ENCODE measurements at places on chromosomes 5 and 9.

- DNase-seq = no peak
Measured at GRCh38 chr5:6476313-6476661, 27.6 kb downstream of the UBE2QL1 start.

DNA sequence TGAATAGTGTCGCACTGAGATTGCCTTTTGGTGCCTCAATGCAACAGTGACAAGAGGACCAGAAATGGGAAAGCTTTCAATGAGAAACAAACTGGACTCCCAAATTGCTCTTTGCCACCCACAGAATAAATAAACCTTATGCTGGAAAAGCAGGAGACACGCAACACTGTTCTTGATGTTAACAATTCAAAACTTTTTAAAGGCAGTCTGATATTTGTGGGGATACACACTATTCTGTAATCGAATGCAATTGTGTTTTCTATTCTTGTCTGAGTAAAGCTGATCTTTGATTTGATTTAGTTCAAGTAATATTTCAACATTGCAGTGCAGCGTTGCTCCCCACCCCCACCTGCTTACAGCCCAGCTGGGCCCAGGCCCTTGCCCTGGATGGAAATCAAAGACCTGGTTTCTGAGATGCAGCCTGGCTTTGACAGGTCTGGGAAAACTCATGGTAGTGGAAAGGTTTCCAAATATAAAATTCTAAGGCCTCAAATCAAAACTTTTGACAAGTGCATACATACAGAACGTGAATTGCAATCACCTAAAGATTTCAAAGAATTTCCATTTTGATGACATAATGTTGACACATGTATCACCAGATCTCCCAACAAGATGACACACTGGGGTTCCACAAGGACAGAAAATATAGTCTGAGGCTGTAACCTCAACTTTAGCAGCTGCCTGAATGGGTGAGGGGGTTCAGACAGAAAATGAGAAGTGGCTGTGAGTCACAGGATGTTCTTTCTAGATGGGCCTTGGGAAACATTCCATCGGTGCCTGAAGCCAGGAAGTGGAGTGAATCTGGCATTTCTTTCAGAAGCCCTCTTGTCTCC, 55.1 kb downstream of the ABCA1 start:
- no peak for DNase-seq

DNA sequence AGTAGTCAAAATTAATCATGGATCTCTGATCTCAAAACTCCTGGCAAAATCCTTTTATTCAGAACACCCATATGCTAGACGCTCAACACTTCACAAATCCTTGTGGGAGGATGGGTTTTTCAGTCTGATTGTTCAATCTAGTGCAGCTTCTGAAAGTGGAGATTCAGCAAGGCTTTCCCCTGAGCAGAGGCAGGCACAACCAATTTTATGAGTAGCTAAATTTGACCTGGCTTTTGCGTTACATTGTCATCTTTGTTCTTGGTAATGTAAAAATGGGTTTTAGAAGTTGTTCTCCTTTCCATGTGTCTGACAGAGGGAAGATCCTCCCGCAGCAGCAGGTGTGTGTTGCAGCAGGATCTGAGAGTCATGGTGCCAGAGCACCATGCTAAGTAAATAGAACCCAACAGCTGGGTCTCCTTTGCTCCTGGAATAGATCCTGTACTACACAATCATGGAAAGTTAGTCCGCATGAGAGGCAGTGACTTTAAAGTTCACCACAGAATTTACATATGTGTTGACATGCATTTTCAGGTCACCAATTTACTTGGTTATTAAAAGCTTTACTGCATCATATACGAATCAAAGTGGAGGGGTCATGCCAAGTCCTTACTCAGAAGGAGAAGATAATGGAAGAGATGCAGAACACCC, 70.1 kb upstream of the MEF2C start:
- no peak for DNase-seq

DNA sequence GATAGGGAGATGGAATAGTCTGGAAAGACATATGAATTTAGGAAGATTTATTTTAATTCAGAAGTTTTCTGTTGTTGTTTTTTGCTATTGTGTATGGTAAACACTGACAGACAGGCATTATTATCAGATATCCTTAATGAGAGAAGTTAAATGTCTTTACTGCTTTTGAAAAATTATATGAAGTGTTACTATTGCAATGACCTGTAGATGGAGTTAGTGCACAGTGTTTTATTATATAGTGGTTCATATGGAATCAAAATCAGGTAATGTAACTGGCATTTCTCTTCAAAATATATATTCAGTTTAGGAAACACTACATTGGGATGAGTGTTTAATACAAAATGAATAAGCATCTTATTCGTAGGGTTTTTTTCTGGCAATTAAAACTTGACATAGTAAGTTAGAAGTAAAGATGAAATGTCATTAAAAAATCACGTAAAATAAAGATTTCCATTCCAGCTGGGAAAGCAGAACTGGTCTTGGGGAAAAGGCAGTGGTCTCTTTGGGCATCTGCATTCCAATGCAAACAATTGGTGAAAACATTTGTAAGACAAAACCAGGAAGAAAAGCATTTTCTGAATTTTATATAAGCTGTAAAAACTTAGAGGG, 3.9 kb downstream of the GABRA1 start:
- no peak for DNase-seq

DNA sequence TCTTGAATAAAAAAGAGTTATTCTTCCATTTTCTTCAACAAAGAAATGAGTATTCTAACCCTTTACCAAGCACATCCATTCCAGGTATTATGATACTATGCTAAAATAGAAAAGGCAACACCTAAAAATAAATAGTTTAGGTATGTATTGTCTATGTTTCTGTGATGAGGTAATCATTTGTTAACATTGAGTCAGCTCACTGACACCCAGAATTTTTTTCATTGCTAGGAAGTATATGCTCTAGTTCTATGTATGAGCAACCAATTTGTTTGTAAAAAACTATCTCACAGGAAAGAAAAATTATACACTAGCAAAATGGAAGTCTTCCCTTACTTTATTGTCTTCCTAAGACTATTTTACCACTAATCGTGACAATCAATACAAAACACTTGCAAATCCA, 615.6 kb upstream of the GRIN3A start:
- DNase-seq = no peak

DNA sequence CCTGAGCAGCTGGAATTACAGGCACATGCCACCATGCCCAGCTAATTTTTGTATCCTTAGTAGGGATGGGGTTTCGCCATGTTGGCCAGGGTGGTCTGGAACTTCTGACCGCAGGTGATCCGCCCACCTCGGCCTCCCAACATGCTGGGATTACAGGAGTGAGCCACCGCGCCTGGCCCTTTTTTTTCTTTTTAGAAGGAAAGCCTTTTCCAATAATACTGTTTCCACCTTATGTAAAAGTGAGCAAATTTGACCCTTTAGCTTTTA, 23.7 kb upstream of the F2R start:
- no peak for DNase-seq

DNA sequence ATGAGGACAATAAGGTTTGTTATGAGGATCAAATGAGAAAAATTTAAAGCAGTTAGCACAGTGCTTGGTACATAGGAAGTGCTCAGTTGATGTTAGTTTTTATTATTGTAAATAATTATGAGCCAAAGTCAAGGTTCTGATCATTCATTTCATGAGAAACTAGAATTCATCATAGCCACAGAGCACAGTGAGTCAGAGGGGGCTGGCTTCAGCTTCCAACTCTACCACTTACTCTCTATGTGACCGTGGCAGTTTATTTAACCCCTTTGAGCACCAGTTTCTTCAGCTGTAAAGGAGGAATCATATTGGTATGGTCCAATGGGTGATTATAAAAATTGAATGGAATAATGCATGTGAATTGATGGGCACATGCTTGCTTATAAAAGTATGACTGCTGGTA, 39.4 kb downstream of the KLHL3 start:
- DNase-seq = peak; percentile 60

- peak; percentile 27 for DNase-seq
Measured at GRCh38 chr5:54309691-54310432, 511 bp downstream of the ARL15 start.

- DNase-seq = no peak
Measured at GRCh38 chr5:113081091-113081839, 104.7 kb downstream of the DCP2 start.

GRCh38 chr9:70135176-70135575, 91.5 kb downstream of the MAMDC2 start:
- no peak for DNase-seq

DNA sequence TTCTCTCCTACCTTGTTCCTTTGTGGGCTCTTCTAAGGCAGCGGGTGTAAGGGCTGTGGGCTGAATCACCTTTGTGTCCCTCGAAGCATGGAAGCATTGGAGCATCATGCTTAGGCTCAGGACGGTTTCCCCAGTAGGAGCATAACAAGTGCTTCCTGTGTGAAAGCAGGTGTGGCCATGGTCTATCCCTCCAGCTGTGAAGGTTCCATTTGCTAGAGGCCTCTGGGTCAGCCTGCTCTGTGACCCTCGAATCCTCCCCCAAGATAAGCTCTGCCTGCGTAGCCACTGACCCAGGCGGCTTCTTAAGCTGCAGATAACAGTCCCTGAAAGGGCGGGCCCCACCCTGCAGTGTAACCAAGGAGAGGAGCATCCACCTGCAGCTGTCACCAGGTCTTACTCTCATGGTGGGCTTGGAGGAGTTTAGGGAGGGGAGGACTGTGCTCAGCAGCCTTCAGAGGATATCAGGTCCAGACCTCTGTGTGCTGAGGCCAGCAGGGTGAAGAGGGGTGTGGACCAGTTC, 8.4 kb upstream of the NDST1 start:
- no peak for DNase-seq

- DNase-seq = no peak
Measured at GRCh38 chr5:73531356-73531755, 33.1 kb downstream of the BTF3 start.

GRCh38 chr9:34992376-34992951, 2.9 kb downstream of the DNAJB5 start:
- DNase-seq = peak; percentile 82

DNA sequence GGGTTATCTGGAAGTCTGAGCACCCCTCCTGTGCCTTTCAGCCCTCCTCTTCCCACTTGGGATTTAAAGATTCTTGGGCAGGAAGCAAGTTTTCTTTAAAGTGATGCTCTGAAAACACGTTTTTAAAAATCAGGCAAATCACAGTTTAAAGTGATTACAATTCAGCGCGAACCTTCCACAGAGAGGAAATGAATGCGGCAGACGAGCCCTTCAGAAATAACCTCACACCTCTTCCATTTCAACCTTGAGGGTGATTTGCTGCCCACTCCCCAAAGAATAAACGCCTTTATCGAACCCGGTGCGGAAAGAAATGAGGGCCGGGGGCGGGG, 2.3 kb upstream of the EFNA5 start:
- no peak for DNase-seq

DNA sequence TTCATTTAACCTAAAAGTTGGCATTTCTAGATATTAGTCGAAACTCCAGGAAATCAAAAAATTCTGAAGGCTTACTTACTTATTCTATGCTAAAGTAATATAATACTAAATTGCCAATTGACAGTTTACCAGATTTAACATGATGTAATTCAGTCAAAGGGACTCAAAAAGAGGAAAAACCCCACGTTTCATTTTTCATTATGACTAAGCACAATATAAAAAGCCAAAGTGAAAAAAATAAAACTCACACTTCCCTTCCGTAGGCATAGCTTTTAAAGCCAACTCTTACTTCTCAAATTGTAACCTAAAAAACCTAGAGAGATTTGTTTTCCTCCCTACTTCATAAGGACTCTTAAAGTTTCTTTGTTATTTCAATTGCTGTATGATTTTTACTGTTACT, 146.6 kb downstream of the RAPGEF6 start:
- no peak for DNase-seq

DNA sequence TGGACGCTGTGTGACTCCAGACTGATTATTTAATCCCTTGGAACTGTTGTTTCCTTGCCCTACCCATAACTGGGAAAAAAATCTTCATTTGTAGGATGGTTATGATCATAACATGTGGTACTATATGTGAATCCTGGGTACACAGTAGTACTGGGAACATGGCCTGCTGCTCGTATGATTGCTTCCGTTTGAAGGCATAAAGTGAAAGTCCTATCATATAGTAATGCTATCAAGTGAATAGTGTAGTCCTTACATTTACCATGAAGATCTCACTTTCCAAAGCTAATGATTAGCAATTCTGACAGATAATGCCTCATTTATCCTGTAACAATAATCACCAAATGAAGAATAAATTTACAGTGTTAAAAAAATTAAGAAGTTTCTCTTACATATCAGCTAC, 53.2 kb downstream of the MEF2C start:
- DNase-seq = no peak

GRCh38 chr9:122212473-122213004, 16.2 kb downstream of the LHX6 start:
- no peak for DNase-seq

GRCh38 chr5:76524101-76524835, 98.9 kb downstream of the F2RL2 start:
- DNase-seq = no peak

GRCh38 chr9:131874916-131875670, 135.2 kb upstream of the RAPGEF1 start:
- no peak for DNase-seq

GRCh38 chr5:54113060-54113459, 197.3 kb downstream of the ARL15 start:
- no peak for DNase-seq

GRCh38 chr9:21919377-21920362, 74.5 kb downstream of the CDKN2A start:
- DNase-seq = peak; percentile 15

DNA sequence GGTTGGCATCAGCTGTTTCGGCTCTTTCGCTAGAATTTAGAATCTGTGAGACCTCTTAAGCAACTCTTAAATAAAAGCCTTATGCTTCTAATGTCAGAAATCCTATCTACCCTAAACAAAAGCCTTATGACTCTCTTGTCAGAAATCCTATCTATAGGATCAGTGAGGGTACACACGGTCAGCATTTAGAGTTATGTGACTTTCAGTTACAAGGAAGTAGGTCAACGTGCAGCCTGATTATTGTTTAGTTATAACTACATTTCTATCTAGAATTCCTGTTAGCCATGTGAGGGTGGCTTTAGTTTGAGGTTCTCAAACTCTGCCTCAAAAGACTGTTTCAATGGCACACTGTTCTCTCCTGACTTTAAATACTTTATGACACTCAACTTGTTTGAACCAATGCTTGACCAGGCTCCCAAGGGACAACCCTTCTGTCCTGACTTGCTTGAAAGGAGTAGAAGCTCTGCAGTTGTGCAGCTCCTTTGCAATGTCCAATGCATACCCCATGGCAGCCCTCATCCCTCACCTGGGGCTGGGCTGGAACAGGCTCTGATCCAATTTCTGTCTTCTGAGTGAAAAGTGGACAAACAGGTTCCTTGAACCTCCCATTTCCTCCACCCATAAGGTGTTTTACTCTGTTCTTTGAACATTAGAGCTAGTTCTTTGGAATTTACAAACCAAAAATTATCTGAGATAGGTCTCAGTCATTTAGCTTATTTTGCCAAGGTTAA, 251.6 kb upstream of the PIK3R1 start:
- DNase-seq = no peak

- DNase-seq = no peak
Measured at GRCh38 chr5:171848486-171848885, 62.9 kb downstream of the SMIM23 start.

DNA sequence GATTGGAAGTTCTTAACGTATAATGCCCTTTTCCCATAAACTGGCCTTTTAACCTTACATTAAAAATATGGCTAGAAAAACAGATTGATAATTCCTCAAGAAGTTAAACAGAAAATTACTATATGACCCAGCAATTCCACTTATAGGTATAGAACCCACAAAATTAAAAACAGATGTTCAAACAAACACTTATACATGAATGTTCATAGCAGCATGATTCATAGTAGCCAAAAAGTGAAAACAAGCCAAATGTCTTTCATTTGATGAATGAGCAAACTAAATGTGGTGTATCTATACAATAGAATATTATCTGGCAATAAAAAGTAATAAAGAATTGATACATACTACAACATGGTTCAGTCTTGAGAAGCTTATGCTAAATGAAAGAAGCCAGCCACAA, 35.5 kb downstream of the POU5F2 start:
- DNase-seq = no peak

GRCh38 chr5:140627972-140628371, 5.0 kb downstream of the CD14 start:
- DNase-seq = no peak
